ENCODE measurements at places on chromosomes 2 and 18.

DNA sequence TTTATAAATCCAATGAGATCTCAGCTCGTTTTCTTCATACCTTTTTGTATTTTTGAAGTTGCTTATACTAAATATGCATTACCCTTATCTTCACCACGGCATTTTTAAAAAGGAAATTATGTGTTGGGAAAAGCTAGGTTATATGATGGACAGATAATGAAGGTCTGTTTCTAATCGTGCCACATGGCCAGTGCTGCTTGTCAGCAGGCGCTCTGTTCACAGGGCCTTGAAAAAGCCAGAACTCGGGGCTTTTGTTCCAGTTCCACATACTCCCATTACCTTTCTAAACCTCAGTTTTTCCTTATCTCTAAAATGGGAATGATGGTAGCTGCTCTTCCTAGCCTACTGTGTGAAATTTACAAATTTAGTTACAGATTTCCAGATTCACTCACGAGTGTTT, 42.0 kb downstream of the EPAS1 start:
- DNase-seq, result no peak

DNA sequence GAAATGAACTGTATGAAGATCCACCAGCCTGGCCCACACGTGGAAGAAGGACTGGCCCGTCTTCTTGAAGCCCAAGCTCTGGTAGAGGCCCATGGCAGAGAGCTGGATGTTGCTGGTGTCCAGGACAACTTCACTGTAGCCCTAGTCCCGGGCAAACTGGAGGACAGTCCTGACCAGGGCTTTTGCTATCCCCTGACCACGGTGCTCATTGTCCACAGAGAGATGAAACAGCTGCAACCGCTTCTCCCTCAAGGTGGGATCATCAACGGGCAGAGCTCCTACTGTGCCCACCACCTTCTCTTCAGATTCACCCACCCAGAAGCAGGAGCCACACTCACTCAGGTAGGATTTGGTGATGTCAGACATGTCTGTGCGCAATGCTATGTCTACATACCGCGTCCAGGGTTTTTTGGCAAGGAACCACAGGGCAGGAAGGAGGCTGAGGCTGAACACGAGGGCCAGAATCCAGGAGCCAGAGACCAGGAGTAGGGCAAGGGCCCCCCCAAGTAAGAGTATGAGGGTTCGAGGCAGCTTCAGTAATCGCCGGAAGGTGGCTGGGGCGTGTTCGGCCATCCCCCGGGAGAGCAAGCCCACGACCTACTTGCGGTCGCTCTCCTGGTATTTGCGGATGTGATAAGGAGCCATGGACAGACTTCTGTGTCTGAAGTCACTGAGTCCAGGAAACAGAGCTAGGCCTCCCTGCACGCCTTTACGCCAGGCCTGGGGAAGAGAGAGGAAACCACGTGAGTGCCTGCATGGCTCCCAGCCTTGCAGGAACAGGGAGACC, 36.3 kb downstream of the TPRKB start:
- no peak for DNase-seq

DNA sequence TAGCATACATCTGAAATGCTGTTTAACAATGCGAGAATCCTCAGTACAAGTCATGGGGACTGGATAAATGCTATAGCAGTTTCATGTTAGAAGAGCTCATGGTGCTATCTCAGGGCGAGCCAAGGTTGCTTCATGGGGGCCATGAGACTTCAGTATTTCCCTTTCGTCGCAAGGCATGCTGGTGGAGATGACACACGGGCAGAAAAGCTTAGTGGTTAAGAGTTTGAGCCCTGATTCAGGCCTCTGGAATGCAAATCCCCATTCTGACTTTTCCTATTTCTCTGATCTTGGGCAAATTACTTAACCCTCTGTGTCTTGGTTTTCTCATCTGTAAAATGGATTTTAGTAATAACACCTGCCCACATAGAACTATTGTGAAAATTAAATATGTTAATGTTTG, 57.4 kb upstream of the EPHA4 start:
- no peak for DNase-seq

DNA sequence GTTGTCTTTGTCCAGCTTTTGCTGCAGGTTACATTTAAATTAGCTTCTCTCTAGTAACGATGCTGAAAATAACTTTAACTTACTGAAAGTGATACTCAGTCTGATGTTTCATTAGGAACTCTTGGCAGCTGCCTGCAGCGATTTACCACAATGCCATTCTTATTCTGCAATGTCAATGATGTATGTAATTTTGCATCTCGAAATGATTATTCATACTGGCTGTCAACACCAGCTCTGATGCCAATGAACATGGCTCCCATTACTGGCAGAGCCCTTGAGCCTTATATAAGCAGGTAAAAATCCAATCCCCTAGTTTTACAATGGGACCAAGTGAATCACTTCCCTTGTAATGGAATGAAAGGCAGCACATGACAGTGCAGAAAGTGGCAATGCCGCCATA, 16.3 kb upstream of the MFF start:
- DNase-seq, result no peak

GRCh38 chr2:241379481-241380480, 23.7 kb downstream of the FARP2 start:
- DNase-seq, result no peak

- DNase-seq, result no peak
Observed at GRCh38 chr2:238906254-238906935, 58.5 kb downstream of the TWIST2 start.

- no peak for DNase-seq
Observed at GRCh38 chr2:159900343-159900742, 102.3 kb upstream of the CD302 start.

DNA sequence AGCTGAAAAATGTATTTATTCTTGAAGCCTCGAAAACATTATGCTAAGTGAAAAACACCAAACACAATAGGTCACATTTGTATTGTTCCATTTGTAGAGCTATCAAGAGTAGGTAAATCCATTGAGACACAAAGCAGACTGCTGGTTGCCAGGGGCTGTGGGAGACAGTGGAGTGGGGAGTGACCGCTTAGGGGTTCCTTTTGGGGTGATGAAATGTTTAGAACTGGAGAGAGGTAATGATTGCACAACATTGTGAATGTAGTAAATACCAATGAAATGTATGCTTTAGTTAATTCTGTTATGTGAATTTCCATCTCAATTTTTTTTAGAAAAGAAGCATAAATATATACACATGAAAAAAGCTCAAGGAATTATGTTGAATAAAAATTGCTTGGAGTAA, 15.8 kb downstream of the KCTD18 start:
- no peak for DNase-seq

DNA sequence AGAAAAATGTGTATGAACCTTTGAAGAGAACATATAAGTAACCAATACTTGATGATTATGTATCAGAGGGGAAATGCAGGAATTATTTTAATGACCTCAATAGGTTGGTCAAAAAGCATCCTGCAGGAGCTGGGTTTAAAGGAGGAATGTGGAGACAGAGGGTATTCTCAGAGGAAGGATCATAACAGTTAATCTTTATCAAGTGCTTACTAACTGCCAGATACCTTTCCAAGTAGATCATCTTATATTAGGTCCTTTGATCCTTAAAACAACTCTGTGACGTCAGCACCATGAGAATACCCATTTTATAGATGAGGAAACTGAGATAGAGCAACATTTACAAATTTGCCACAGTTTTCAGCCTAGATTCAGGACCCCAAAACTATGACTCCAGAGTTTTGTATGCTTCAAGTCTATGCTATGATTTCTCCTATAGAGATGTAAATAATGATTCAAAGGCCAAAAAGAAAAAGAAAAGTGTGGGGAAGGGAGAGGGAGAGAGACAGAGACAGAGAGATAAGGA, 3.0 kb downstream of the RFTN2 start:
- no peak for DNase-seq

DNA sequence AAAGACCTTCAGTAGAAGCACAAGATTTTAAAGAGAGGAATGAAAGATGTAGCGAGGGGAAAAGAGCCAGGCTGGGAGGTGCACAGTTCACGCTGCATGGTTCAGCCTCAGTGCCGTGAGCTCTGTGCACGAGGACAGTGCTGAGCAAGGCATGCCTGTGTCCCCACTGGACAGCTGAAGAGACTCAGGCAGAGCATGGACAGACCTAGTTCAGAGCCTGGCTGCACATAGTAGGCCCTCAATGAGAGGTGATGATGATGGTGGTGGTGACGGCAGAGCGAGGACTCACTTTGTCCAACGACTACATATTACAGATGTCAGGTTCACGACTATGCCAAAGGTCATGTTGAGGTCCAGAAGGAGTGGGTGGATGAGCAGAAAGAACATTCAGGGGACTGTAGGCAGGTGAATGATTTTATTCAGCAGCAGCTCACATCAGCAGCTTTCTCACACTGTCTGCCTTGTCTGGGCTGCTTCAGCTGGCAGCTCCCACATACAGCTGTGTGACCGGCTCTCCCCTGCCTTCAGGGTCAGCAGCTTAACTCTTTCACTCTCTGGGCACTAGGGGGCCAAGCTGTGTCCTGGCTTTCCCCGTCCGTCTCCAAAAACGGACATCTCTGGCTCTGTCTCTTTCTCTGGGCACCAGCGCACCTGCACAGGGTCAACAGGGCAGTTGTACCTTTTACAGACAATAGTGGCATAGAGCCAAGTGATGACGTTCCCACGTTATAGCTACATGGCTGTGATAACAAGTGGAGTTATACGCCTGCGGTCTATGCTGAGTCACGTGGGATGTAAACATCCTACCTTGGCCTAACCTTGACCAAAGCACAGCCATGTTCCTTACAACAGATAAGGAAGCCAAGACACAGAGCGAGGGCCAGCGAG, 128.8 kb upstream of the MSH6 start:
- DNase-seq, result no peak

GRCh38 chr2:97693476-97693875, 19.9 kb upstream of the ZAP70 start:
- no peak for DNase-seq

GRCh38 chr2:232287316-232287715, 91.2 kb upstream of the ALPP start:
- DNase-seq, result no peak

- no peak for DNase-seq
Observed at GRCh38 chr2:132430895-132431294, 14.3 kb downstream of the GPR39 start.

GRCh38 chr2:10075571-10076209, 4.5 kb downstream of the CYS1 start:
- DNase-seq, result no peak

DNA sequence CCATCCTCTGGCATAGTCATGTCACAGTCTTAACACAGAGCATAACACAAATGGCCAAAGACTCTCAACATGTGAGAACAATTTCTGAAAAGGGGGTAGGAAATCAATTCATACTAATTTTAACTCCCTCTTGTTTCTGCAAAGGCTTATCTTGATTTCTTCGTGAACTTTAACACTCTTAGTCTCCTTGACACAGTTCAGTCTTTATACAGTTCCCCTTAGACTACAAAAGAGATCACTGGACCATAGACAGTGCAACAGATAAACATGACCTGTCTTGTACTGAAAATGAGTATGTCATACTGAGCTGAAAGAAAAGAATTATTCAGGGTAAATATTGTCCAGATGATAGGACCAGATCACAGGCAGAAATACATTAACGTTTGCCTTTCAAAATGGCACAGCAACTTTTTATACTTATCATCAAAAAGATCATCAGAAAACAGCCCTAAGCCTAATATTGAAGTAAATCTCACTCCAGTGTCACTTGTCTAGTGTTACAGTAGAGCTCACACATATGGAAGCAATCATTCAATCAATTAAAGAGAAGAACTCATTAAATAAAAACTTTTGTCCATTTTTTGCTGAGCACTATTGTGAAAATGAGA, 56.4 kb upstream of the VRK2 start:
- DNase-seq, result no peak

DNA sequence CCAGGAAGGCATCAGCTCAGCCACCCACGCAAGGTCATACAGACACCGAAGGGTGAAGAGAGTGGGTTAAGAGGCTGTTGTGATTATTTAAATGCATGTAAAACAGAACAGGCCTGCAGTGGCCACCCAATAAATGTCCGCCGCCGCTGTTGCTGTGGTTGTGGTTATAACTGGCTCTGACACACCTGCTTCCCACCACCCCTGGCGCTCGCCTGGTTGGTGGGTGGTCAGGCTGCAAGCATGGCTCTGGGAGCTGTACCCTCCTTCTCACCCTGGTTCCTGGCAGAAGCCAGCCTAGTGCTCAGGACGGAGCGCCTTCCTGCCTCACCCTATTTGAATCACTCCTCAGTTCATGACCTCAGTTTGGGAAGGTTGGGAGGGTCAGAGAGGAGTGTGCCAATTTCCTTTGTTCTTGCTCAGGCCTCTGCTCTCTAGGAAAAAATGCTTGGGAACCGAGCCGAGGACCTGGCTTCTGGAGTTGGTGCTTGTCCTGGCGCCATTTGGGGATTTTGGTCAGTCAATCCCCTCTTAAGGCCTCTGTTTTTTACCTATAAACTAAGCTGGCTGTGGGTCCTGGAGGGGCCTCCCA, 5.3 kb upstream of the CRYBA2 start:
- DNase-seq, result no peak

DNA sequence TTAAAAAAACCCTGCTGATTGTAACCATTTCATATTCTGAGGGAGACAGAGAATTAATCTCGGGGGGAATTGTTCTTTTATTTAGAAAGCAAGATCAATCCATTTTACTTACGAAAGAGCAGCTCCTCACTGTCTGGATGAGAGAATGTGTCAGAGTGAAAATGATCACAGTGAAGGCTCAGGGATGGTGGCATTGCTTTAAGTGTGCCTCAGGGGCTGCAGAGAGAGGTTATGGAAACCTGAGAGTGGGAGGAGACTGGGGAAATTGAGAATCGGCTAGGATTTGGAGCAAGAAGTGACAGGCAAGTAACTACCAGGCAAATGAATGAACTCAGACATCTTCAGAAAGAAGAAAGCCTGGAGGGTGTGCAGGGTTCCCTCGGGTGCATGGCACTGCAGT, 34.2 kb downstream of the MRPL35 start:
- DNase-seq, result no peak

DNA sequence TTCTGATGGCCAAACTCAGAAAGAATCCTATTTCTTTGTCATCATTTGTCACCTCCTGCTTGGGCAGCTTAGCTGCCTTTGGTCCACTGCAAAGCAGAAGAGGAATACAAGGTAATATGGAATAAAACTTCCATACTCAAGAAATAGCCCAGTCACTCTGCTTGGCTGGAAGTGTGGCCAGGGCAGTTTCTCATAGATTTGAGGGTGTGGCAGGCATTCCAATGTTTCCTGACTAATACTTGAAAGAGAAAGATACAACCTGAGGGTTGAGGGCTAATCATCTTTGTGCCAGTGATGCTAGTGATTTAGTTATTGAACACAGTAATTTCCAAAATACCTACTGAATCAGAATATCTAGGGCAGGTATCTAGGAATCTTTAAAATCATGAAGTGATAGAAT, 83.1 kb downstream of the FAM161A start:
- DNase-seq, result no peak

GRCh38 chr2:179686069-179686468, 175.3 kb downstream of the ZNF385B start:
- DNase-seq, result no peak

GRCh38 chr2:181836583-181836982, 54.9 kb upstream of the ITPRID2 start:
- DNase-seq, result no peak

DNA sequence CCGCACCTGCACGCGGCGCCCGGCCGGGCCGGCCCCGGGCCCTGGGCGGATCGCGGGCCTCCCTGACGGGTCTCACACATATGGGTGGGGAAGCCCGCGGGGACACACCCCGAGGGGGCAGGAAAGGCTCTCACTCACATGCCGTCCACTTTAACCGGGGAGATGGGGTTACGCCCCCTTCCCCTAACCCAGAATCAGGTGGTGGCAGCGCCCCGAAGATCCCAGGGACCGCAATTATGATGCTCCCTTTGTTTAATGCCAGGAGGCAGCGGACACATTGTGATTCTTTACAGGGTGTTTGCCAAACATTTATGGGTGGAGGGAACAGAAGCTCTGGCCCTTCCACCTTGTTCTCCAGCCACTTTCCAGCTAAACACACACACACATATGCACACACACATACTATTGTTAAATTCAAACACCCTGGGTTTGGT, 424 bp upstream of the ANKRD44 start:
- DNase-seq, result no peak

All from effector memory CD8-positive, alpha-beta T cell (primary cell).